Hippocampal formation (tissue), 2 donors: ENCODE measurements at places on chromosomes 7 and 10.

GRCh38 chr7:29463504-29464158 lies 100.0 kb upstream of the PRR15 start:
- DNase-seq, result no peak

DNA sequence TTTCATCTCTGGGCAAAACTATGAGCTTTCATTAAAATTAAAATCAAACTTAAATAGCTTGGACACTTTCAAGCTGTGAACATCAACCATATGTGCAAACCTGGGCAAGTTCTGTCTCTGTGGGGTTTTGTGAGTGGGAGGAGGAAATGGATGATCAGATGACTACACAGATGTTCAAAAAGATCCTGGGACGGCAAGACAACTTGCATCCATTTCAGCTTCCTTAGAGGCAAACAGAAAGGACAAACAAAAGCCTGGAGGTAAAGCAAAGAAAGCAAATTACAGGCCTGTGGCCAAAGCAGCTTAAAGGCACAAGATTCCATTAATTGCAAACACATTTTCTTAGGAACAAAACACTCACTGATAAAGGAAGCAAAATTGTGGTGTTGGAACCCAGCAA lies 222.2 kb downstream of the NEBL start:
- DNase-seq, result no peak

- DNase-seq, result no peak
These were observed 343.9 kb downstream of the ABCA13 start for GRCh38 chr7:48515171-48515570.

DNA sequence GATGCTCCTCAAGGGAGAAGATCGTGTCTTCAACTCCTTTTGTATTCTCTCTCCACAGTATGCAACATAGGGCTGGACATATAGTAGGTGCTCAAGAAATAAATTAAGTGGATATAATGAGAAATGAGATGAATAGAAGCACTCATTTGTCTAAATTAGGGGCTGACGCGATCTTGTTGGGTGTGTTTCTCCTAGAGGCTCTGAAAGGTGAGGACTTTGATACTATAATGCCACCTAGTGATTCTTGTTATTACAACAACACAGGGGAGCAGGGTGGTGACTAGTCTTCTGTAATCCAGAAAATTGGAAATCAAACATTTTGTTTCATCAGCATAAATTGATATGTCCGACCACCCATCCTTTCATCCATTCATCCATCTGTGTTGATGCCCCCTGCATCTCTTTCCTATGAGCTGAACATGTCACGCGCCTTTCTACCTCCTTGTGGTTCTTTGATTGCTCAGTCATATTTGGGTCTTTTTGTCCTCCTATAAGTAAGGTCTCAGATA lies 3.5 kb upstream of the CFAP58 start:
- DNase-seq, result no peak

DNA sequence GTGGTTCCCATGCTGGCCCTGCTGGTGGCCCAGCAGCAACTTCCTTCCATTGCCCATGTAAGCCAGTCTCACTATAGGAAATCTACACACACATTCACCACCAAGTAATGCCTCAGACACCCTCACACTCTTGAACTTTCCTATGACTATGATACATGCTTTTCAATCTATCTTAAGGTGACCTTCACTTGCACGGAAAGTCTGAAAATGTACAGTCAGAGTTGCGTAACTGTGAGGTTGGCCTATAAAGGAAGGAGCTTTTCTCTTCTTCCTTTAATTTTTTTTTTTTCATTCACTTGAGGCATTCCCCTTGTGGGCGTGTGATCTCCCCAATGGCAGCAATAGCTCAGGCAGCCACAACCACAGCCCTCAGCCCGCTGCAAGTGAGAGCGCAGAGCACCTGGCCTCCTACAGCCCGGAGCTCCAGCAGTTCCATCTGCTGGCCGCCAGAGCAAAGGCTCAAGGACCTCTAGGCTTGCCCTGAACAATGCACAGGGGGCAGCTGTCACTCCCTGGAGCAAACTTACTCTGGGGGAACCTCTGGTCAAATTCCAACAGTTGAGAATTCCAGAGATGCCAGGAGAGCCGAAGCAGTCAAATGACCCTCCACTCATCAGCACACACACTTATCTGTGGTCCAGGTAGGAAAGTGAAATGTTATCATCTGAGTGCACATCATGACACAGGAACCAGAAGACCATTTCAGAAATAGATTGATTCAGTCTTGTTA lies 123.1 kb upstream of the ADO start:
- no peak for DNase-seq

GRCh38 chr7:50835156-50835555 lies 52.5 kb upstream of the GRB10 start:
- DNase-seq, result no peak

DNA sequence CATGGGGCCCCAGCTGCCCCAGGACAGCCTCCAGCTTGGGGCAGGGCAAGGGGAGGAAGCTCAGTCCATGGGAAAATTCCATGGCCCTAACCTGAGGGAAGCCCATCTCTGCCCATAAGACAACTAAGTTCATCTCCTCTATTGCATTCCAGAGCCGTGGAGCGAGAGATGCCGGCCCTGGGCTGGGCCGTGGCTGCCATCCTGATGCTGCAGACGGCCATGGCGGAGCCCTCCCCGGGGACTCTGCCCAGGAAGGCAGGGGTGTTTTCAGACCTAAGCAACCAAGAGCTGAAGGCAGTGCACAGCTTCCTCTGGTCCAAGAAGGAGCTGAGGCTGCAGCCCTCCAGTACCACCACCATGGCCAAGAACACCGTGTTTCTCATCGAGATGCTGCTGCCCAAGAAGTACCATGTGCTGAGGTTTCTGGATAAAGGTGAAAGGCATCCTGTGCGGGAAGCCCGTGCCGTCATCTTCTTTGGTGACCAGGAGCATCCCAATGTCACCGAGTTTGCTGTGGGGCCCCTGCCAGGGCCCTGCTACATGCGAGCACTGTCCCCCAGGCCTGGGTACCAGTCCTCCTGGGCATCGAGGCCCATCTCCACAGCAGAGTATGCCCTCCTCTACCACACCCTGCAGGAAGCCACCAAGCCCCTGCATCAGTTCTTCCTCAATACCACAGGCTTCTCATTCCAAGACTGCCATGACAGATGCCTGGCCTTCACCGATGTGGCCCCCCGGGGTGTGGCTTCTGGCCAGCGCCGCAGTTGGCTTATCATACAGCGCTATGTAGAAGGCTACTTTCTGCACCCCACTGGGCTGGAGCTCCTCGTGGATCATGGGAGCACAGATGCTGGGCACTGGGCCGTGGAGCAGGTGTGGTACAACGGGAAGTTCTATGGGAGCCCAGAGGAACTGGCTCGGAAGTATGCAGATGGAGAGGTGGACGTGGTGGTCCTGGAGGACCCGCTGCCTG lies 4.3 kb downstream of the AOC1 start:
- no peak for DNase-seq
